H1 (cell line): ENCODE measurements at places on chromosomes 12 and 14.

GRCh38 chr12:88029093-88029665 lies at the start of gene C12orf50:
Gene C12orf50 (minus strand): TSS chr12:88029401. CDS start chr12:88026962, 2,439 bp downstream.
- no peaks in the 10 kb centered on the region for H3K27me3 ChIP-seq
- DNase-seq: no peak
- no peaks in the 10 kb centered on the region for H3K36me3 ChIP-seq

DNA sequence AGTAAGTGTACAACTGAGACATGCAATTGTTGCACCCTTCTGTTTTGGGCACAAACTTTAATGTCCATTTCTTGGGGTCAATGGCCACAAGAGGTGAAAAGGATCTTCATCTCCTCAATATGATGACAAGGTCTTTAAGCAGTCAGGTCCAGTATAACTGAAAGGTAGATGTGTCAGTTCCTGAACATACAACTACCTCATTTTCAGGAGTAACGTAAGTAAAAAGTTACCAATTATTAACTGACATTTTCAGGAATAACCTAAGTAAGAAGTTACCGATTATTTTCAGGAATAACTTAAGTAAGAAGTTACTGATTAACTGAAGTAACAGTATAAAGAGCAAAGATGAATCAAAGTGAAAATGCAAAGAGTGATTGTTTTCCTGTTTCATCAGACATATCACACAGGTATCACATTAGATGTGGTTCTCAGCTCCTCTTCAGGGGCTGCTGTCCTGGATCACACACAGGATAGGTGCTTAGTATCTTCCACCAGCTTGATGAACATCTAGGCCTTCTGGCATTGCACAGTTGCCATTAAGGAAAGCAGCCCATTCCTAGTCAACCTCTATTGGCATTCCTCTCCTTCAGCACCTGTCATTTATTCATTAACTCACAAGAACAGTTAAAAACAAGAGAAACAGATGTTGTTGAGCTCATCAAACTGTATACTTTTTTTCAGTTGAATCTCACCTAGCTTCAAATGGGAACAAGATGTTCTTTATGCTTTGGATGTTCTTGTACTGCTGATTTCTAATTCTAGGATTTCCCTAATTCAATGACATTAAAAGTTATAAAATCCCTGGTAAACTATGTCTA lies 200.0 kb downstream of the FOXG1 start:
- no peak overlapping the region for H3K27ac ChIP-seq
- H3K4me1 ChIP-seq: no peaks in the 10 kb centered on the region
- no peaks in the 10 kb centered on the region for H3K27me3 ChIP-seq
- DNase-seq: no peak

DNA sequence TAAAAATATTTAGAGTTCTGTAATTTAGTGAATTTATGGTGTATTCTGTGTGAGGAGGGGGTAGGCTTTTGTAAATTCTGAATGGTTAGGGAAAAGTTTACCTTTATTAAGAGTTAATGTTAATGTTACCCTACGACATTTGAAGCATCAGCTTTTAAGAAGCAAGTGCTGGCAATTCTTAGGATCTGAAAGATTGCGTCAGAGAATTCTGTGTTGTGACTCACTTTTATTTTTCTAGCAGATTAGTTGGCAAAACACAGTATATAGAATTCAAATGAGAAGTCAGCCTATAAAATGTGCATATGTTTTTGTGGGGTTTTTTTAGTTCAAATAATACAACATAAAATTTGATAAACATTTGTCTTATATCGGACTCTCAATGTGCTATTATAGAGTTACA lies 97.6 kb downstream of the RAD52 start:
- no peak for DNase-seq
- no peaks in the 10 kb centered on the region; the same call in 1 of the 2 replicates for H3K36me3 ChIP-seq
- no peaks in the 10 kb centered on the region for H3K27me3 ChIP-seq

DNA sequence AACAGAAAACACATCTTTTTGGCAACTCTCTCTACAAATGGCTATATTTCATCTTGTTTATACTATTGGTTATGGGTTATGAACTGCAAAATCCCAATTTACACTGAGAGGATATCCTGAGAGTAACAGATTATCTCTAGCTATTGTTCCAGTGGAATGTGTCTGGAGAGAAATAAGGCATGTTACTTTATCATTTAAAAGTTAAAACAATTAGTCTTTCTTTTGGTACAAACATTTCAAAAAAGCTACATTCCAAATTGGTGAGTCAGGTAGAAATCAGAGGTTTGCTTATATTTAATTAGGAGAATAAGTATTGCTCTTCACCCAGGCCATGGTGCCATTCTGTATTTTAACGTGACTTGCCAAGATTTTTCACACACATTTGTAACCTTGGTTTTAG lies 411.6 kb downstream of the CCER1 start:
- DNase-seq: no peak
- H3K4me1 ChIP-seq: no peaks in the 10 kb centered on the region
- no peak overlapping the region for H3K4me3 ChIP-seq
- no peaks in the 10 kb centered on the region for H3K36me3 ChIP-seq
- H3K27ac ChIP-seq: no peak overlapping the region

DNA sequence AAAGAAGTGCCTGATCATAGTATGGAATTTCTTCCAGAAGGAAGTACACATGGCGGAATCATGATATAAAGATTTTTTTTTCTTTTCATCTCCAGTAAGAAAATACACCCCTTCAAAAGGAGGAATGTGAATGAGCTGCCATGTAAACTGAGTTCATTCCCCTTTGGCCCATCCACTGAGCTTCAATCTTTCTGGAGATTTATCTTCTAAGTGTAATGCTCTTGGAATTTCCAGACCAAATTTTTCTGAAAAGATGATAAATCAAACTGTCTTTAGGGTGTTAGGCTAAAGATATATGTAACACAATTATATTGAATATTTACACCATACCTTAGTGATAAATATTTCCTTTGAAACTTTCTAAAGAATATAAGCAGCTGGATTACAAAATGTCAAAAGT lies 5.2 kb downstream of the DCN start:
- no peaks in the 10 kb centered on the region for H3K4me1 ChIP-seq
- H3K27me3 ChIP-seq: no peaks in the 10 kb centered on the region
- no peak overlapping the region for H3K4me3 ChIP-seq
- no peaks in the 10 kb centered on the region for H3K36me3 ChIP-seq
- no peak overlapping the region for H3K27ac ChIP-seq

DNA sequence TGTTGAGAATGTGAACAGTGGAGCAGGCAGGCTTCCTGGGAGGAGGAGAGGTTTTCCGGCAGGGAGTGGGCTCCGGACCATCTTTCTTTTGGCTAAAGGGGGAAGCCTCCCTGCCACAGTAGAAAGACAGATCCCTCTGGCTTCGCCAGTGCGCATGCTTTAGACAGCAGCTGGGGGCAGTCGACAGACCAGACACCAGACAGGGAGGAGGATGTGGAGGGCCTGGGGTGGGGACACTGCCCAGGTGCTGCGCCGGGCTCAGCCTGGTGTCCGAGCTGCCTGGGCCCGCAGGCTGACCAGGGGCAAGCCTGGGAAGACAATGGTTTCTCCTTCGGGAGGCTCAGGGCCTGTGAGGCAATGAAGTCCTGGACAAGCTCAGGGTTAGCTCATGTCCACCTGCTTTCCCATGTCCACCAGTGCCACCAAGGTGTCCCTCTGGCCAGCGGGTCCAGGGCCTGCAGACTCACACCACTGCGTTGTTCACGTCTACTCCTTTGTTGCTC lies 67.3 kb downstream of the PRIMA1 start:
- no peaks in the 10 kb centered on the region for H3K36me3 ChIP-seq
- DNase-seq: no peak
- H3K27me3 ChIP-seq: no peaks in the 10 kb centered on the region

DNA sequence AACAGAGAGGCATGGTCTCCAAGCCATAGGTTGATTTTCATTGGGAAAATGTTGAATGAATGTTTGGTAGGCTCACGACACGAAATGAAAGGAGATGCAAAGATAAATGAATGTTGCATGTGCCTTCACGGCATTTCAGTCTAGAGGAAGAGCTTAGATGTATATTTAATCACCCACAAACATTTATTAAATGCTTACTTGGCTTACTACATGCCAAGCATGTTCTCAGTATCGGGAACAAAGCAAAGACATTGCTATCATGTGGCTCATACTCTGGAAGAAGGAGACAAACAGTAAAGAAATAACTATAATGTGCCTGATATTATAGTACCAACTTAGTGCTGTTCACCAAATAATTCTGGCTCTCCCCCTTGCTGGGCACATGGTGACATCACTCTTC lies 133.5 kb downstream of the LLPH start:
- H3K27me3 ChIP-seq: no peaks in the 10 kb centered on the region
- H3K36me3 ChIP-seq: no peaks in the 10 kb centered on the region
- no peak overlapping the region for H3K27ac ChIP-seq

DNA sequence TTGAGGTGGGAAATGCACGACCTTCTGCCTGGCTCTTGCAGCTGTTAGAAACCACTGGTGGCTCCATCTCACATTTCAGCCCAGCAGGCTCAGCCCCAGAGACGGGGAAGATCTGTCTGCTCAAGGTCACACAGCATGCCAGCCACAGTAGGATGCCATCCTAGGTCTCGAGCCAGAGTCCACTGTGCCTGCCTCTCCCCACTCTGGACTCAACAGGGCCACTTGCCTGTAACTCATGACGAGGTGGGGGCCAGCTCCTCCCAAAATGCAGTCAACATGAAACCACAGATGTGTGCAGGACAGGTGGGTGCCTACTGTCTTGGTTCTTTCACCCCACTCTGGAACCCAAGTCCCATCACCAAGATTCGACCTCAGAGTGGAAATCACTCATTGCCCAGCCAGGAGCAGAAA lies 23.2 kb downstream of the BCL11B start:
- DNase-seq: no peak
- H3K27ac ChIP-seq: no peak overlapping the region
- no peak overlapping the region for H3K4me3 ChIP-seq
- no peaks in the 10 kb centered on the region for H3K36me3 ChIP-seq
- H3K4me1 ChIP-seq: peaks cover 19% of the 10 kb centered on the region

DNA sequence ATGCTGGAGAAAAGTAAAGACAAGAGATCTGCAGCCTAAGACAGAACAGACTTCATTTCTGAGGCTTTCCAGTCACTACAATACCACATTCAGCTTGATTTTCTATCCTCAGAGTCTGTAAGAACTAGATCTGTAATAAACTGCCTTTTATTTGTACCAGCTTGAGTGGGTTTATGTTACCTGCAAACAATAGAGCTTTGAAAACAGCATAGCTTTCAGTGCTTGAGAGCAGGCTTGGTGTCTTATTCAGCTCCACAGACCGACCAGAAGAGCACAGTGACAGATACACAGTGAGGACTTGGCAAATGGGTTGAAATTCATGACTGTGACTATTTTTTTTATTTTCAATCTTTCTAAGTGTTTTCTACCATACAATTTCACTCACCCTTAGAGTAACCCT lies 207.8 kb upstream of the OTX2 start:
- no peaks in the 10 kb centered on the region for H3K27me3 ChIP-seq
- DNase-seq: no peak
- H3K27ac ChIP-seq: no peak overlapping the region
- H3K4me1 ChIP-seq: no peaks in the 10 kb centered on the region
- no peaks in the 10 kb centered on the region for H3K36me3 ChIP-seq

DNA sequence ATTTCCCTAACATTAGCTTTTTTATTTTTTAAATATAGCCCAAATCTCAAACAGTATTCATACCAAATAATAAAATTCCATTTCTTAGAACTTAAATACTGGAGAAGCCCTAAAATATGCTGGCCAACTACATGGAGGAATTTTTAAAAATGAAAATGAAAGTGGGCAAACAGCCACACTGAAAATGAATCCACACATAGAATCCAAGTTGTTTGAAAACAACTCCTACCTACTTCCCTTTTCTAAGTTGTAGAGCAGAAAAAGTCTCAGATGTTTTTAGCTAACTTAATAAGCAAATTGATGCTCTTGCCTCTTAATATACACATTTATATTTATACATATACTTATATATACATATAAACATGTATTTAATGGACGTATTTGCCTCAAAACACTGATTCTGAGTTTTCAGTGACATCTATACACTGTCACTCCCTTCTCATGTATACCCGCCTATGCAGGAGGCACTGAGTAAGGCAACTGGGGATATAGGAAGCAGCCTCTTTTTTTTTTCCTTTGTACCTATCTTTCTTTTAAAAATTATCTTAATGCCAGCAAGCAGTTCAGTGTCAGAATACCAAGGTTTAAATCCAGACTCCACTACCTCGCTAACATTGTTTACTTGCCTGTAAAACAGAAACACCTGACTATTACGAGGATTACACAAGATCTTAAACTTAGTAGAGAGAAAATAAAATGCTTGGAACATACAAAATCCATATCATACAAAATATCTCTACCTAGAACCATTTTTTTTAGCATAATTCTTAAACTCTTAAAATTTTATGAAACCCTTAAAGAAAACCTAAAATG lies 13.3 kb downstream of the DICER1 start:
- H3K36me3 ChIP-seq: no peaks in the 10 kb centered on the region
- H3K27me3 ChIP-seq: no peaks in the 10 kb centered on the region
- DNase-seq: no peak
- H3K4me3 ChIP-seq: no peak overlapping the region
- no peak overlapping the region for H3K27ac ChIP-seq
- peaks cover 11% of the 10 kb centered on the region for H3K4me1 ChIP-seq

- no peak for DNase-seq
- H3K36me3 ChIP-seq: no peaks in the 10 kb centered on the region
- no peak overlapping the region for H3K27ac ChIP-seq
- H3K4me3 ChIP-seq: no peak overlapping the region
Observed at GRCh38 chr14:50647753-50648152, 20.4 kb downstream of the SAV1 start.

GRCh38 chr12:109949089-109949488 lies 47.1 kb downstream of the GIT2 start:
- no peak for DNase-seq
- H3K4me1 ChIP-seq: peaks cover 7% of the 10 kb centered on the region
- H3K4me3 ChIP-seq: no peak overlapping the region
- no peak overlapping the region for H3K27ac ChIP-seq
- H3K36me3 ChIP-seq: peaks cover 5% of the 10 kb centered on the region; the same call in 1 of the 2 replicates

DNA sequence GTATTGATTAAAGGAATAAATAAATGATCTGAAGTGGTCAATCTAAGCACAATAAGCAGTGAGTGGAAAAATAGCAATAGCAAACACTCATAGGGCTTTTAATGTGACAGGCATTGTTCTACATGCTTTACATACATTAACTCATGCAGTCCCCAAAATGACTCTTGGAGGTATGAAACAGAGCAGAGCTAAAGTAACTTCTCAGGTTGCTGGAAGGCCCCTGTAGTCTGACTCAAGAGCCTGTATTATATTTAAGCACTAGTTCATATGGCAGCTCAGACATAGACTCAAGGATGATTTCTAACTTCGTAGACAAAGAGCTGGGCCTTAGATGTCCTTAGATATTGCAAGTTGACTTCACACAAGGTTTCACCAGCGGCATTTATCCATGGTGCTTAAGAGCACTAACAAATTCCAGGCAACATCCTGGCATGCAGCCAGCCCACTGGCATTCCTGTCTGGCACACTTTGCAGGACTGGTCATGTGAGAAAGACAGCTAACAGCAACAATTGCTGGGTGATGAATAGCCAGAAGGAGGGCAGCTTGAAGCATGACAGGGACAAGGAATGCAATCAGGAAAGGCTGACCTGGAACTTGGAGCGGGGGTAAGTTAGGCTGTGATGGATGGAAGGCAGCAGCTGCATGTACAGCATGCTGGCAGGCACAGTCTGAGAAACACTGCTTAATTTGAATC lies 22.9 kb upstream of the KTN1 start:
- no peaks in the 10 kb centered on the region for H3K27me3 ChIP-seq
- DNase-seq: no peak
- no peaks in the 10 kb centered on the region for H3K4me1 ChIP-seq
